Central memory CD4-positive, alpha-beta T cell (primary cell): ENCODE measurements at places on chromosomes 5 and 9.

DNA sequence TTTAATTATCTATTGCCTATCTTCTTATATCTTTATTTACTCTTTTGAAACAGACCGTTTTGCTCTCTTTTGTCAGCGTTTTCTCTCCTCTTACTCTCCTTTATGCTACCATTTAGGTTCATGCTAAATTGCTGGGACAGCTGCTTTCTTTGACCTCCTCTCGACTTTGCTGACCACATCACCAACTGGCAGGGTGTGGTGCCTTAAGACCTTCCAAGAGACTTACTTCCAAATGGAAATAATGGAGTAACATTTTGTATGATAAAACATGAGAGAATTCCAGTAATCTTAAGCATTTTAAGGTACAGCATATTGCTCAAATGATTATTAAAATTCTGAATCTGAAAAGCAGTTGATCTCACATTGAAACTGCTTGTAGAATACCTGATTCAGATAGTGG is 71.5 kb upstream of the MEF2C start:
- DNase-seq: no peak

DNA sequence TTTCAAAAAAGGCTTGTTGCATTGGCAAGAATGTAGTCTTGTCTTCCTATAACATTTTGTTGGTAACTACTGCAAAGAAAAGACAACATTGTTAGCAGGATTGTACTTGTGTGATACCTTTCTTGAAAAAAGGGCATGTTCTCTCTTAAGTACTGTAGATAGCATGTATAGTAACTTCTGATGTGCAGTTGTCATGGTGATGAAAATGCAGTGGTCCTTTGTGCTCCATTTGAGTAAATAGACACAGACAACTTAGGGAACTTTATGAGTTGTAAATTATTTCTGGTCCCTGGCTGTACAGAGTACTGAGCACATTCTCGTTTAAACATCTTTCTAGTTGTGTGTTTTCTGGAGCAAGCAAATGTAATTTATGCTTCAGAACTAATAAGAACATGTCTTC is 103.3 kb downstream of the CD180 start:
- DNase-seq: no peak

GRCh38 chr9:37952731-37953130 is 48.8 kb upstream of the SLC25A51 start:
- no peak for DNase-seq

DNA sequence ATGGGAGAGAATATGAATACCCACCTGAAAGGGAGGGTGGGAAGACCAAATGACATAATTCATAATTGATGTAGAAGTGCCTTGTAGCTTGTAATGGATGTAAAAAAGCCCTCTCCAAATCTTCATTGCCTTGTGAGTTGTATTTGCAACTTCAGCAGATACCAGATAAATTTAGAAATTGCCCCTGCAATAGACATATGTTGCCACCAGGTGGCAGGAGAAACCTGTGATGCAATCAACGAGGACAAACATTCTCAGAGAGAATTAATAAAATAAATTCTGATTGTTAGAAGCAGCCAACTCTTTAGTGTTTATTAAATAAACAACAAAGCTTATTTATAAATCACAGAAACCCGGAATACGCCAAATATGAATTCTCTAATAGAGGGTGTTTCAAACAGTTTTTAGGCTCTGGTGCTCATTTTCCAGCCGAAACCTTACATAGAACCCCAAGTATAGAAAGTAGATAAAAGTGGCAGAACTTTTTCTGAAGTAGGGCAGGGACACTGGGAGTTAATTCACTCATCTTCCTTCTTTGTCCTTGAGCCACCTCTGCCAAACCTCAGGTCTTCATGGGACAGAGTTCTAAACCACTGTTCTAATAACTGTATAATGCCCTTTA is 147.8 kb downstream of the TMEM38B start:
- DNase-seq: no peak

DNA sequence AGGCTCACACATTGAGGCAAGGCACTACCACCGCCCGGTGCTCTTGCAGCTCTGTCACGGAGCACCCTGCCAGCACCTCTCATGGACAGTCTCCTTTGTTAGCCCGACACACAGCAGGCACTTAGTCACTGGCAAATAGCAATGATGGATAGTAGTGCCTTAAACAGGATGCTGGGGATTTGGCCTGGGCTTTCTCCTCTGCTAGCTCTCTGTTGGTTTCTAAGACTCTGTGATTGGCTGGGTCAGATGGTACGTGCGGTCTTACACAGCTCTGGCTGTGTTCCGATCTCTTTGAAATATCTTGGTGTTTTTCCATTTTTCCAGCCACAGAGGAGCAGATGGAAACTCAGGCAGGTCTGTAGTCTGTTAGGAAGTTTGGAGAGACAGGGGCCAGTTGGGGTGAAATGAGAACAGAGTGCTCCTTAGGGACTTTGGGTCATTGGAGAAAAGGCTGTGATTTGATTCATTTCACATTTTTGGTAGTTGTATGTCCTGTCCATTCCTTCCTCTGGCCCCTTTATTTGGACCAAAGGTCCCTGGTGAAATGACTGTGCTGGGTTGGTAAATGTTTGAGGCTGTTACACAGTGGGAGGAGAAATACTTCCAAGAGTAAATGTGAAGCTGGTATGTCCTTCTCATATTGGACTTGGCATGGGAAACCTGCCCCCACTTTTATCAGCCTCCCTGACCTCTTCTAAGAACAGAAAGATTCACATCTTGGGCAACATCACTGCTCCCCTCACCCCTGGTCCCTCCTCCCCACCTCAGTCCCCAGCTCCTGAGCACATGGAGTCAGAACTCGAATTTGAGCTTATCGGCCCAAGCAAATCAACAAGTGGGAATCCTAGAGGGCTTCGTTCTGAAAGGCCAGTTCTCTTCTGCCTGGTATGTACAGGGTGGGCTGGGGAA is 3.4 kb downstream of the SMIM3 start:
- no peak for DNase-seq

DNA sequence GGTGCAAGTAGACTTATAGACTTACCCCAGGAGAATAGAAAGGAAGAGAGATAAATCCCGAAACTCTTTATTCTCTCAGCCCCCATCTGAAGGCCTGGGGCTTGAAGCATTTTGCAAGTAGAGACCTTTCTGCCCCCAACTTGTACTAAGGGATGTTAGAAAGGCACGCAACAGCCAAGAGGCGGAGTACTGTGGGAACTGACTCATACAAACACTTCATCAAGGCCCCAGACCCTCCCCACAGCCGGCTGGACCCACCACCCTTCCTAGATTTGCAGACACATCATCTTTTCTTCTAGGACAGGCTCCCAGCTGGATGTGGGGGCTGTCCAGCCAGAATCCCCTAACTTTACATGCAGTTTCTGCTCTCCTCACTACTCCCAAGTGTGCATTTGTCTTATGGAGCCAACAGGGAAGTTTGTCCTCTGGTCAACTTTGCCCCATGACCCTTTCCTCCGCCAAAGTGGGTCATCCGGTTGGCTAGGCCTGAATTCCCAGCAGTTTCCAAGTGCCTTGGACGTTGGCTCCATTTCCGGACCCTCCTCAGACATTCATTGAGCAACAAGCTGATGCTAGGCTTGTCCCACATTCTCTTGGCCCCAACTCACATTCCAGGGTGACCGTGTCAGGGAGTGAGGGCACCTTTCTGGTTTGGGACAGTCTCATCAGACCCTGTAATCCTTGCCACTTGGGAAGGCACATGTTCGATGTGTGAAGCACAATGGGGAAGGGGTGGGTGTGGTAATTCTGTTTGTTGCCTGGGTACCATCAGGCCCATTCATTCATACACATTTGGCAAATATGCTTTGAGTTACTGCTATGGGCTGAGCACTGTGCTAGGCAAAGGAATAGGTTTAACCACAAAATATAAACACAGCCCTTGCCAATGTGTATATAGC is 64.6 kb downstream of the ABLIM3 start:
- no peak for DNase-seq

DNA sequence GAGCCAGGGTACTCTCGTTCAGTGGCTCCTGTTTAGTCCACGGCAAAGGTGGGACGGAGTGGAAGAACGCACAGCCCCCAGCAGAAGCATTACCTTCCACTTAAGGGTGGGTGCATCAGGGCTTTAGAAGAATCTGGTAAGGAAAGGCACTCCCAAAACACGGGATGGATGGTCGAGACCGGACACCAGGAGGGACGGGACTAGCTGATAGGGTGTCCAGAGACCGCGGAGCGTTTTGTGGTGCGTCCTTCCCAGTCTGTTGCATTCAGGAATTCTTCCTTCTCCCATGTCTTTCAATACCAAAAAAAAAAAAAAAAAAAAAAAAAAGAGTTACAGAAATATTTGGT is 545 bp upstream of the CTSV start:
- DNase-seq: no peak

DNA sequence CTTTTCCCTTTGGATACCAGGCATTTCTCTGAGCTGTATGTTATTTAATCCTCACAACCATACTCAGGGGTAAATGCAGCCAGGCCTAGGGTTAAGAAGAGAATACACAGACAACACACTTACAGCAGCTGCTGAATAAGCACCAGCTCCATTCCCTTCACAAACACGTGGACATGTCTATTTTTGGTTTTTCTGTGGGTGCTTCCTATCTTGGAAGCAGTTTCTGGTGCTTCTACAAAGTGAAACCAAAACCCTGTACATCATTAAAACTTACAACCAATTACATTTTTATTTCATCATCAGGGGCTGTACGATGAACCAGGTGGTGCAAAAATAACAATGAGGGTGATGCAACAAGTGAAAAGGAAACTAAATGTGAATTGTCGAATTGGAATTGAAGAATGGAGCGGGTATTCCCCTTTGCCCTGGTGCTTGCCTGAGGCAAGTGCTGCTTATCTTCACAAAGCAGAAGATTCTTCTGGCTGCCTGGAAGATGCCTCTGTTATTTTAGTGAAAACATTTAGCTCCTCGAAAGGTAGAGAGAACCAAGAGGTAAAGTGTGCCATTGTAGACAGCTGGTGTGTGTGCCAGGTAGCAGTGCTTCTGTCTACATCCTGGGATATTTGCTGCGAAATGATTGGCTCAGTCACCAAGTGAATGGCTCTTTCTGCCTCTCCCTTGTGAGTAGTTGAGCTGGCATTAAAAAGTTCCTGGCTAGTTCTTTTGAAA is 18.6 kb upstream of the IFNB1 start:
- peak; percentile 69 for DNase-seq

- no peak for DNase-seq
Observed at GRCh38 chr5:159178978-159179377, 30.4 kb downstream of the RNF145 start.

- no peak for DNase-seq
Observed at GRCh38 chr9:135644631-135645218, 5.4 kb upstream of the GLT6D1 start.

DNA sequence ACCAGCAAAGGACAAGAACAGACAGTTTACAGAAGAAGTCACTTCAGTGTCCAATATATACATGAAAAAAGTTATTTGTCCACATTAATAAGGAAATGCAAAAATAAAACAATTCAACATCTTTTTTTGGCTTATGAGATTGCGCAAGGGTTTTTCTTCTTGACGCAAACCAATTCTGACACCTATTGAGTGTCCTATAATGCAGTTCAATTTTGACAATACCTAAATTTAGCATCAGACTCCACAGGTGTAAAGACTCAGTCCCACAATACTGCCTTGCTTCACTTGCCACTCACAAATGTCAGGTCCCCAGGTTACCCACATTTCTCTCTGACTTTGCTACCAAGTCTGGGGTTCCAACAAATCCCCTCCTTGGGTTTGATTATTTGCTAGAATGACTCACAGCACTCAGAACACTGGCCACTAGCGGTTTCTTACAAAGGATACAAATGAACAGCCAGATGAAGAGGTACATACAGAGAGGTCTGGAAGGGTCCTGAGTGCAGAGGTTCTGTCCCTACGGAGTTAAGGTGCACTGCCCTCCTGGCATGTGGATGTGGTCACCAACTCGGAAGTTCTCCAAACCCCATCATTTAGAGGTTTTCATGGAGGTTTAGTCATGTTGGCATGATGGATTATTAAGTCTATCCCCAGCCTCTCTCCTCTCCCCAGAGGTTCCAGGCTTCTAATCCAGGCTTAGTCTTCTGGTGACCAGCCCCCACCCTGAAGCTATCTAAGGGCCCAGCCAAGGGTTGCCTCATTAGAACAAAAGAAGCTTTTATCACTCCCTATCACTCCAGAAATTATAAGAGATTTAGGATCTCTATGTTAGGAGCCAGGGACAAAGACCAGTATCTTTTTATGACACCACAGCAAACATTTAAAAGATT is 27.0 kb upstream of the SLC22A5 start:
- DNase-seq: no peak

DNA sequence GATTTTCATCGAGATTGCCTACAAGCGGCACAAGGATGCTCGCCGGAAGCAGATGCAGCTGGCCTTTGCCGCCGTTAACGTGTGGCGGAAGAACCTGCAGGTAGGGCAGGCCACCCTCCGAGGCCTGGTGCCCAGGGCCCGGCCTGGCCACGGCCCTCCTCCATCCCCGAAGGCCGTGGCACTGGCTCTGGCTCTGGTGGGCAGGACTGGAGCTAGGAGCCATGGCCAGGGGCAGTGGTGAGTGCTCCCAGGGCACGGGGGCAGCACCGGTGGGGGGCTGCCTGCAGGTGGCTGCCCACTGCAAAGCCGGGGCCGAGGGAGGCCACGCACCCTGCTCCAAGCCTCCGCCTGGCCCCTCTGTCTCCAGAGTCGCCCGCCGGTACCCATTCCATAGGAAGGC is 6.0 kb downstream of the LRRC26 start:
- DNase-seq: no peak

- no peak for DNase-seq
Observed at GRCh38 chr5:124310453-124310852, 436.0 kb downstream of the ZNF608 start.

GRCh38 chr5:134555890-134556311 is 30.4 kb downstream of the JADE2 start:
- DNase-seq: peak; percentile 80

DNA sequence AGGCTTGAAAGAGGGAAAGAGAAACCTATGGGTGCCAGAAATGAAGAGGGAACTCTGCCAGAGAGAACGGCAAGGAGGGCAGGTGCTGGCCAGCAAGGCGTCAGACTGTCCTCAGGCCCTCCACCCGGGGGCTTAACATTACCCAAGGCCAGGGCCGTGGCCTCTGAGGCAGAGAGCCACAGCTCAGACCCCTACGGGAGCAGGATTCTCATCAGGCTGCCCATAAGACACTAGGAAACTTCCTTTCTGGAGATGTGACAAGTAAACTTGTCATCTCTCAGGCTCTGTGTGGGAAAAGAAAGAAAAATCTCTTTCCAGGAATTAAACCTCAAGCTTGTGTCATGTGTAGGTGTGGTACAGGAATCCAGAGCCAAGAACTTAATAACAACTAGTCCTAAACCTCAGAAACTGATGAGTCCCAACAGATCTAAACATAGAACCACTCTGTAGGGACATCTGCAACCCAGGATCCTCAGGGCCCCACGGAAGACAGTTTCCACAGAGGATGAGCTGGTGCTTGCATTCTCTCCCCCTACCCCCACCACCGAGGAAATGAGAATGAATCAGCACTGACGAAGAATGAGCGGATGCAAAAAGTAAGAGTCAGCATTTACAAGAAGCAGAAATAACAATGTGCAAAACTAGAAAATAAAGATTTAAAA is 74.3 kb downstream of the DCP2 start:
- no peak for DNase-seq
